NCI-H1092 treated with DMSO at 0.1 percent for 48 hours (cell line): ENCODE measurements at places on chromosomes 1 and 21.

- no peak for DNase-seq
Observed at GRCh38 chr1:231694465-231695077, 68.0 kb downstream of the DISC1 start.

DNA sequence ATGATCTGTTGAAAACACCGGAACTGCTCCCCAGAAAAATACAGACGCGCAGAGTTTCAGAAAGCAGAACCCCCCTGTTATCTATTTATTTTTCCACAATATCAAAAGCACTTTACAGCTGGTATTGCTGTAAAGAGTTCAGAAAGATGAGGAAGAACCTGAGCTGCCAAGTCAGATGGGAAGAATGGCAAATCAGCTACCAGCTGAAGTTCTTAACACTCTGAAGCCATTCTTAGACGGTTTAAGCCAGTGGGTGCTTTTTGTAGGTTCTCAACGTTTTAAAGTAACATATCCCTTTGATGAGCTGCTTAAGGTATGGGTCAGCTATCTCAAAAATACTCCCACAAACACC lies 714 bp upstream of the AKIRIN1 start:
- DNase-seq, result no peak

GRCh38 chr1:203216274-203217138 lies 13.0 kb downstream of the CHIT1 start:
- peak; percentile 82 for DNase-seq

DNA sequence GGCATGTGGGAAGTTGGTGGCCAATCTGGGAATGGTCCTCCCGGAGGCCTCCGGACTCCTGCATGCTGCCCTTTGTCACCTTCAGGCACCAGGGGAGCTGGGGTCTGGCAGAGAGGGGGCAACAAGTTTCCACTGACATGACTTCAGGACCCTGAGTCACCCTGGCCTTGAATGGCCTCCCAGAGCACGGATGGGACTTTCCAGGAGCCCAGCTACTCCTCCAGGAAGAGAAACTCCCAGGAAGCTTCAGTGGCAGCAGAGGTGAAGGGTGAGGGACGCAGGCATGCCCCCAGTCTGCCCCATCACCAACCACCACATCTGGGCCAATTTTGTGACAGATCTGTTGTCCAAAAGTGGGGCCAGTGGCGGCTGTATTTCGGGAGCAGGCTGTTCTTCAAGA lies 55.9 kb upstream of the WASF2 start:
- no peak for DNase-seq

- DNase-seq, result no peak
Observed at GRCh38 chr1:119968068-119968492, 71.8 kb upstream of the ADAM30 start.

- no peak for DNase-seq
Observed at GRCh38 chr1:70518106-70518505, 107.0 kb downstream of the CTH start.

DNA sequence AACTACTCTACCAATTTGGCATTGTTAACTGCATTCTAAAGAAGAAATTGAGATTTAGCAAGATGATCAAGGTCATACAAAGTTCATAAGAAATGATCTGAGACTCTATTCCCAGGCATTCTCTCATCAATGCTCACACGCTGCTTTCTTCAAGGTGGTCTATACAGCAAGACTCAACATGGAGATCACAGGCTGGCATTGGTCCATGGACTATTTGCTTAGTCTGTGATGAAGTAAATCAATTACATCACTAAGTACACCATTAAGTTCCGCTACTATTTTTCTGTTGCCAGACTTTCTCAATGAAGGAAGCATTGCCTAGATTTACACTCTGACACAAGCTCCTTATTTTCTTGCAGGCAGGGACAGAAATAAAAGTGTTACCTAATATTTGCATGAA lies 51.9 kb upstream of the CYP2J2 start:
- peak; percentile 10 for DNase-seq

DNA sequence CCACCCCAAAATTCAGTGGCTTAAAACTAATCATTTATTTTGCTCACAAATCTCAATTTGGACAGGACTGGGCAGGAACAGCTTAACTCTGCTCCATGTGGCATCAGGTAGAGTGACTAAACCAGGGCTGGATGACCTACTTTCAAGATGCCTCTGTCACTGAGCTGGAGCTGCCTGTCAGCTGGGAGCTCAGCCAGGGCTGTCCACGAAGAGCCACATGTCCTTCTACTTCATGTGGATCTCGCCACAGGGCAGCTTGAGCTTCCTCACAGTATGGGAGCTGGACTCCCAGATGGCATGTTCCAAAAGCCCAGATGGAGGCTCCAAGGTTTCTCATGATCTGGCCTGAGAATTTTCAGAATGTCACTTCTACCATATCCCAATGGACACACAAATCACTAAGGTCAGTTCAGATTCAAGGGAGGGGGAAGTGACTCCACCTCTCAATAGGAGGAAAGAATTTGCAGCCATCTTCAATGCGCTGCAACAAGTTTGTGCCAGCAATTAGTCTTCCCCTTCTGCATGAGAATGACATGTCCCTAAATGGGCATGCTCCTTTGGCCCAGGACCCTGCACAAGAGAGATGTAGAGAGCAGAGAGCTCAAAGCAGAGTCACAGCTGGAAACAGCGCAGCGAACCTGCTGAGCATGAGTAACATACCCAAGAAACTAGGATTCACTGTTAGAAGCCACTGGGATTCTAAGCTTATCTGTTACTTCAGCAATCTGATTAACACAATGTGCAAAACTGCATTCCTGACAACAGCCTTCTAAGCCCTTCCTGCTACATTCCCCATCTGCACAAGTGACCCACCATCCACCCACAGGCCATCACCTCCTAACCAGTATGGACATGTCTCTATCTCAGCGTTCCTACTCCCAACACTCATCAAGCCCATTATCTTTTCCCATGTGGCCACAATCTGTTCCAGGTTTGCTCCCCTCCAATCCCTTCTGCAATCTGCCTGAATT lies 17.0 kb downstream of the HLCS start:
- no peak for DNase-seq

GRCh38 chr1:209012443-209013196 lies 570.9 kb upstream of the CAMK1G start:
- DNase-seq, result peak; percentile 64

DNA sequence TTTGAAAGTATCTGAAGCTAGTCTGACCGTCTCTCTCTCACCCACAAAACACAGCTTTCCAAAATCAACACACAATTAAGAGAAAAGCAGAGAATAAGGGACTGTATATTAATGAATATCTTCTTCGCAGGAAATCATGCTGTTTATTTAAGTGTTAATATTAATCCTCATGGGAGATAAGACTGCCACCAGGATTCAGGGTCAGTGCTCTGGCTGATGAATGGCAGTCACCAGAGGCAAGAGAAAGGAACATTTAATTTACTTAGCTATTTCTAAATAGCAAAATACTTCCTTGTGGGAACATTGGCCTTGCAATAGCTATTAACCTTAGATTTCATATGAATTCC lies 2.2 kb downstream of the SCYL3 start:
- DNase-seq, result no peak

- no peak for DNase-seq
Observed at GRCh38 chr21:39350094-39351005, 1.5 kb upstream of the HMGN1 start.

DNA sequence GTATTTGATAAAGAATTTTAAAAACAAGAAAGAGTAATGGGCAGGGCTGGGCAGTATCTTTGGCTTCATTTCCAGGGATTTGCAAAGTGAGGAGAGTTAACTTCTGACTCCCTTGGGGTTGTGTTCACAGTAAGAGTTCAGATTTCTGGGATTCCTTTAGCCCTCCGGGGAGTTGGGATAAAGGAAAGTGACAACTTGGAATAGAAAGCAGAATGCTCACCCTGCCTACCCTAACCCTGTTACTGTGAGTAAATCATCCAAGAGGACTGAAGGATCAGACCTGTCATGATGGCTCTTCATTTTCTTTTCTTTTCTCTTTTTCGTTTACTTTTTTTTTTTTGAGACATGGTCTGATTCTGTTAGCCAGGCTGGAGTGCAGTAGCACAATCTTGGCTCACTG lies 76.1 kb downstream of the CACHD1 start:
- DNase-seq, result no peak

DNA sequence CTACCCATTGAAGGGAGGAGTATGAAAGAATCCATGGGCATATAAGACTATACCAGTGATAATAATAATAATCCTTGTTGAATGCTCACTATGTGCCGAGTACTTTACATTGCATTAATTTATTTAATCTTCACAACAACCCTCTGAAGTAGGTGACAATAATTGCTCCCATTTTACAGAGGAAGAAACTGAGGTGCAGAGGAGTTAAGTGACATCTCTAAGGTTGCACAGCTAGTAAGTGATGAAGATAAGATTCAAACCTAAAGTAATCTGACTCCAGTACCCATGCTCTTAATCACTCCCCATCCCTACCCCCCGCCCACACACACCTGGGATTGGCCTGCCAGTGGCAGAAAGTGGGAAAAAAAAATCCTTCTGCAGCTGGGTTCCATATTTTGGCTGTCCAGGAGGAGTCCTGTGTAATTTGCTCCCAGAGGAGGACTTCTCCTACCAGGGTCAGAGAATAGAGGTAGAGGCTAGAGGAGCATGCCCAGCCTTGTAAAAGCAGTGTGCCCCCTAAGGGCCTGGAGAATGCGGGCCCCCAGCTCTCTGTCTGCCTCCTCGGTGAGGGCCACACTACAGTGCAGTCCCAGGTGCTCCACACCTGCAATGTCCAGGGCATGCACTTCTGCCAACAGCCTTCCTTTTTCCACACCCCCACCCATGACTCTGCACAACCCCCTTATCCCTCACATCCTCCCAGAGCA lies 57.8 kb downstream of the TMEM53 start:
- no peak for DNase-seq

DNA sequence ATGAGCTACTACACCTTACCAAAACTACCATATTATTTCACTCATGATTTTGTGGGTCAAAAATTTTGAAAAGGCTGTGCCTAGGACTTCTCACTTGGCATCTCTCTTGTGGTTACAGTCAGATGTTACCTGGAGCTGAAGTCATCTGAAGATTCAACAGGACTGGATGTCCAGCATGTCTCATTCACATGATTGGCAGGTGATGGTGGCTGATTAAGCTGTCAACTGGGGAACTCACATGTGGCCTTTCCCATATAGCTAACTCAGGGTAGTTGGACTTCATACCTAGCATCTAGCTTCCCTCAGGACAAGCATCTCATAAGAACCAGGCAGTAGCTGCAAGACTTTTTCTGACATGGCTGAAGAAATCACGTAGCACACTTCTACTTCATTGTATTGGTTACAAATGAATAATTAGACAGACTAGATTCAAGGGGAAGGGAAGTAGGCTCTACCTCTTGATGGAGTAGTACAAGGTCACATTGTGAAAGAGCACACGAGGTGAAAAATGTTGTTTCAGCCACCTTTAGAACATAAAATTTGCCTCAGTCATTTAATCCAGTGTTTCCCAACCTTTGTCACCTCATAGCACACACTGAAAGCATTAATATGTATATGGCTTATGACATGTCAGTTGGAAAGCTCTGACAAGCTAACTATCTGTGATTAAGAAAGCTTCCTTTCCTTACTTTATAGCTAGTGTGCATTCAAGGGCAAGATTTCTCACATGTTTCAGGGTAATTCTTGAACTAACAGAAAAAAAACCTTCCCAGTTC lies 68.0 kb upstream of the PTGFRN start:
- no peak for DNase-seq

GRCh38 chr1:238404921-238405320 lies 514.2 kb upstream of the ZP4 start:
- no peak for DNase-seq

DNA sequence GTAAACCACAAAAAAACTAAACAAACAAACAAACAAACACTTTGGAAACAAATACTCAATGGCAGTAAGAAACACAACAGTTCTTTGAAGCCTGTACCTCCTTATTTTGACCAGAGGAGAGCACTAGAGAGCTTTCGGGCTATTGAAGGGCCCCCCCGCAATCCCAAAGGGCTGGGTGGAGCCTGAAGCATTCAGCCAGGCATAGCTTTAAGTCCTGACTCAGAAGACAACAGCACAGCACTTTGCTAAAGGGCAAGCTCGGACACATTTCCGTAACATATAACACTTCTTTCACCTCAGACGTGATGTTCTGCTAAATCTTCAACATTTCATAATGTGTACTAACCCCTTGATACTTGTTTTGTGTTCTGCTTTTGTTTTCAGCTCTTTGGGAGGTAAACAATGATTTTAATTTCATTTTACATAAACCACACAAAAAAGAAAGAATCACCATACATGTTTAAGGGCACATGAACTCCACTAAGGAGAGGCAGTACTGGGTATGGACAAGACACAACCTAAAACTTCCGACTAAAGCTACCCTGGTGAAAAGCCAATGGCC lies 9.7 kb upstream of the SHCBP1L start:
- peak; percentile 74 for DNase-seq

DNA sequence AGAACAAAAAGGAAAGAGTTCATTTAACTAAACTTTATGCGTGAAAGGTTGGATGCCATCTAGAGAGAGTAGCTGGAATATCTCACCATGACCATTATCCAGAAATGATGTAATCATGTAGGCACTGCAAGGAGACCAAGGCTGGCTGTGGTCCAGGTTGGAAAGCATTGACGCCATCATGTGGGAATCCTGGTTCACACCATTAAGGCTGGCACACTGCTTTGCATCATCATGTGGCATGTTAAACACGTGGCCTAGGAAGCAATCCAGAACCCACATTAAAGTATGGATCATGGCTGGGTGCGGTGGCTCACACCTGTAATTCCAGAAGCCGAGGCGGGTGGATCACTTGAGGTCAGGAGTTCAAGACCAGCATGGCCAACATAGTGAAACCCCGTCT lies 4.3 kb downstream of the ADAMTS1 start:
- no peak for DNase-seq

GRCh38 chr1:16300436-16300835 lies 51.8 kb downstream of the FBXO42 start:
- no peak for DNase-seq

- peak; percentile 34 for DNase-seq
Observed at GRCh38 chr1:109151146-109151990, 37.5 kb downstream of the ELAPOR1 start.
